ENCODE measurements at places on chromosomes 3 and 15.

GRCh38 chr3:101063401-101063800 is 70.2 kb upstream of the ABI3BP start:
- DNase-seq = no peak

- DNase-seq = peak; percentile 12
Measured at GRCh38 chr3:72259755-72260587, 475.0 kb upstream of the PROK2 start.

- DNase-seq = no peak
Measured at GRCh38 chr15:101243420-101243819, 8.4 kb downstream of the CHSY1 start.

GRCh38 chr3:163364717-163365116 is 1713.6 kb downstream of the SI start:
- no peak for DNase-seq

DNA sequence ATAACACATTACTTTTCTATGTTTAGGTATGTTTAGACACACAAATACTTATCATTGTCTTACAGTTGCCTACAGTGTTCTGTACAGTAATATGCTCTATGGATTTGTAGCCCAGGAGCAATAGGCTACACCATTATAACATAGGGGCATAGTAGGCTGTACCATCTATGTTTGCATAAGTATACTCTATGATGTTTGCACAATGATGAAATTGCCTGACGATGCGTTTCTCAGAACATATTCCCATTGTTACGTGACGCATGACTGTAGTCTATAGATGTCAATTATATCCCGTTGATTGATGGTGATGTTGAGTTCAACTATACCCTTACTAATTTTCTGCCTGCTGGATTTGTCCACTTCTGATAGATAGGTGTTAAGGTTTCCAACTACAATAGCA is 139.4 kb upstream of the PFN2 start:
- no peak for DNase-seq

- DNase-seq = no peak
Measured at GRCh38 chr3:126958638-126959085, 24.3 kb upstream of the PLXNA1 start.

- DNase-seq = no peak
Measured at GRCh38 chr3:104755791-104756190, 610.9 kb upstream of the ALCAM start.

DNA sequence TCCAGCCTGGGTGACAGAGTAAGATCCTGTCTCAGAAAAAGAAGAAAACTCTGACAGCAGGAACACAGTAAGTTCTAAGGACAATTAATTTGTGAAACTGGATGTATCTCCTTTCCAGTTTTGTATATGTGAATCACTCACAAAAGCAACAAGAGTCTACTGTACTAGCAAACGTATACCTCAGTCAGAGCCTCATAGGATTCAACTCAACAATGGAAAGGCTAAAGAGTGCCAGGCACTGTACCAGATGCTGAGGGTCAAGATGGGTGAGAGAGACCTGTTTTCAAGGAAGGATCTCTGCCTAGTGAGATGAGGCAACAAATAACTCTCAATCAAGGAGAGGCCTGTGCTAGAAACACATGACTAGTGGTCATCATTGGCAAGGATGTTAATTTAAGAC is 14.9 kb downstream of the TBL1XR1 start:
- no peak for DNase-seq

DNA sequence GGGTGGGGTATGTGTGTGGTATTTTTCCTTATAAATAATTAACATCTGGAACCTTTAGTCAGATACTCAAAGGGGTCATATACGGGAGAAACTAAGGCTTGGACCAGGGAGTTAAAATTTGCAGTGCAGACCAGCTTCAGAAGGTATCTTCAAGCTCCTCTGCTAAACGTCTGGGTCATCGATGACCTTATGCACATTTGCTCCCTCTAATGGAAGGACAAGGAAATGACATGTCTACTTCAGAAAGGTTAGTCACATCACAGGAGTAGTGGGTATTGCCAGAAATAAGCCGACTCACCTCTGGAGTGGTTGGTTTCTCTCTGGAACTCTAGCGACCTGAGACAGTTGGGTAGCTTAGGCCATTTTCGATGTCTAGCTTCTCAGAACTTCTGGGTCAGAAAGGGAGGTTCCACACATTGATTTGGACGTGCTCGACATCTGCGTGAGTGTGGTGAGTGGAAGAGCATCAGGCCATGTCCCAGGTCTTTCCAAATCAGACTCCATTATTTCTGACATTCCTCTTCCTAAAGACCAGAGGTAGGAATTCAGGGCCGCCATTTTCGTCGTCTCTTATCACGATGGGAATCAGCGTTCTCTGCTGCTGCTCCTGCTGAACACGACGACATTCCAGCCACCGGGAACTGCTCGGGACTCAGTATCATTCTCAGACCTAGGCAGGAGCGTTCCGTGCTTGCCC is 31.8 kb upstream of the RASA2 start:
- peak; percentile 36 for DNase-seq

DNA sequence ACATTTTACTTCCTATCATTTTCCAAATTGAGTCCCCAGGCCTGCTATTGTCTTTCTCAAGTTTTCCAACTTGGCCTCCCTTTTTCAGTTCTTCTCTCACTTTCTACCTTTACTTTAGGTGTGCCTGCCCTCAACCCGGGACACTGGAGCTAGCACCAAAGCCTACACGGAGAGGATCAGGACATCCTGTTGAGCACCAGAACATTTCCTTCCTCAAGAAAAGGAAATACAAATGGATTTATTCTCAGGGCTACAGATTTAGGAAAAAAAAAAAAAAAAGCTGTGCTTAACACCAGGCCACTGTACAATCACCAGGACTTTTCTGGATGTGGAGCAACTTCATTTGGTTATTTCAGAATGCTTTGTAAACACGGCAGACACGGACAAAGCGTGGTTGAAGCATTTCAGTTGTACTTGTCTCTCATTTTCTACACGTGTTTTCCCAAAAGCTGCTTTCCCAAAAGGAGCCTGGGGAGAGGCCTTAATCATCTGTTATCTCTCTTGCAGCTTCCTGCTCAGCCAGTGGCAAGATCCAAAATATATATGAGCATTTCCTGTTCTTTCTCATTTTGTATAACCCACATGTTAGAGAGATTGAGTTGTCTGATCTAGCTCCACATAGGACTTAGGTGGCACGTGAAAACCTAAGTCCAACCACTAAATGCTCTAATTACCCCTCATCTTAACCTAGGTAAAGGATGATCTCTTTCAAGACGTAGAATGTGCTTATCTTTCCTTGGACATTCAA is 15.5 kb upstream of the ATP1B3 start:
- DNase-seq = no peak

- no peak for DNase-seq
Measured at GRCh38 chr3:49841126-49841696, 15.2 kb downstream of the TRAIP start.

DNA sequence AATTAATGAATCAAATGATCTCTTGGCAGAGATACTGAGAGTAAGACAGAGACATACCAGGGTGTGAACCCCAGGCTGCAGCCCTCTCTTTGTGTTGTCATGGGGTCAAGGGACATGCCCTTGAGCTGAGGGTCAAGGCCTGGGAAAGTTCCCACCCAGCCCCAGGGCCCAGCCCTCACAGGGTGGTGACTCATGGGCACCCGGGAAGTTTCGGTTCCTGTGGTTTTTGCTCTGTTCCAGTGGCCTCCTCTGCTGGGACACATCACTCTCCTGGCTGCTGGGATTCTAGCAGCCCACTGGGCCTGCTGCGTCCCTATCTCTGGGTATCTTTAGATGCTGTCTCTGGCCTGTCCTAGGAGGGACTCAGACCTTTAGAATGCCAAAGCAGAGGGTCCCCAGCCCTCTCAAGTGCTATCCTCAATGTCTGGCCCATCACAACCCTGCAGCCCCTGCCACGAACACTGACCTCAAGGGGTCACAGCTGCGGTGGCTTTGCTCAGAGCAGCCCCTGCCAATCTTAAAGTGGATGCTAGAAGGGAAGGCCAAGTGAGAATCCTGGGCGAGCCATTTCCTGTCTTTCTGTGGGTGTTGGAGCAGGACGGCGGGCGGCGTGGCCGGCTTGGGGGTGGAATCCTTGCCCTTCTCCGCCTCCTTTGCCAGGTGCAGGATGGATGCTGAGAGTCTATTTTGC is 148.4 kb upstream of the TLE3 start:
- DNase-seq = no peak

- DNase-seq = no peak
Measured at GRCh38 chr15:40510201-40510600, 39.4 kb downstream of the CHST14 start.

- DNase-seq = no peak
Measured at GRCh38 chr3:7309641-7310102, 448.8 kb downstream of the GRM7 start.

GRCh38 chr3:151227266-151227806 is 24.3 kb upstream of the GPR171 start:
- DNase-seq = no peak

DNA sequence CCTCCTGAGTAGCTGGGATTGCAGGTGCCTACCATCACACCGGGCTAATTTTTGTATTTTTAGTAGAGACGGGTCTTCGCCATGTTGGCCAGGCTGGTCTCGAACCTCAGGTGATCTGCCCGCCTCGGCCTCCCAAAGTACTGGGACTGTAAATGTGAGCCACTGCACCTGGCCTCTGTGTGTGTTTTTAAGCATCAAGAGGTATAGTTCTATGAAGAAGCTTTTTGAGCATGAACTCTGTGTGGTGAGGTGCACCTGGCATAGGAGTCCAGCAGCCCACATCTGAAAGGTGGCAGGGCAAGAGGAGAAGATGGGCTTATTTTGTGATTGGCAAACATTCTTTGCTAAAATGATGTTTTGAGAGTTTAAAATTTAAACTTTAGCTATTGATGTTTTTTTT is 118.0 kb downstream of the DGKG start:
- DNase-seq = no peak

- no peak for DNase-seq
Measured at GRCh38 chr3:124882816-124883747, 4.1 kb downstream of the ITGB5 start.

DNA sequence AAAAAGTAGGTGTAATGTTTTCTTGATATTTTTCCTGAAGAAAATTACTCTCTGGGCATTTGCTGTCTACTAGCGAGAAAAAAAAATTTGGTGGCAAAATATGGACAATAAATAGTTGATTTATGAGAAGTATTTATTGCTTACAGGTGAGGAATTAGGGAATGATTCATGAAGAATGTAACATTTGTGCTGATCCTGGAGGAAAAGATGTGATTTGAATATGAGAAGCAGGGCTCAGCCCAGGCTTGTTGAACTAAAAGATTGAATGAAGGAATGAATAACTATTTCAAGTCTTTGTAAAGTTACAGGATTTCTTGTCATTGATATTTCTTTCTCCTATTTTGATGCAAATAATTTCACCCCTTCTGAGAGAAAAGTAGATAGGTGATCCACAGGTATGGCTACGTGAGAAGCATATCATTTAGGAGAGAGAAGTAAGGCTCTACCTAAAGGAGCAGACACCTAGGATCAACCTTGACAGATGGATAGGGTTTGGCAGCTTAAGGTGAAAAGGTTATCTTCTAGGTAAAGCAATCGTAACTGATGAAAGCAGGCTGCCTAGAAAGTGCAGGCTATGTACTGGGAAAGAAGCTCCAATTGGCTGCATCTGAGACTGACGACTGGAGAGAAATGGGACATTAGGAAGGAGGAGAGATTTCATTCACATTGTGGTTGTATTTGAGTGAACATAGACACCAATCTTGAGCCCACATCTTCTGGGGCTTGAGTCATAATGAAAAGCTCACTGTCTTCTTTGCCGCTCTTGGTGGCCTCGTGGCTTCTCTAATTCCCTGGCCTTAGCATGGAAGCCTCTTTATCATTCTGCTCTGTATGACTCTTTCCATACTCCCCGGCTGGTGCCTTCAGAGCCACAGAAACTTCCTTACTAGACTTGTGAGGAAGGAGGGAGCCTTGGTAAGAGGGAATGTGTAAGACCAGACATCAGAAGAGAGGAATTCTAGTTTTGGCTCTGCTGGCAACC is 106.5 kb downstream of the P3H2 start:
- no peak for DNase-seq

DNA sequence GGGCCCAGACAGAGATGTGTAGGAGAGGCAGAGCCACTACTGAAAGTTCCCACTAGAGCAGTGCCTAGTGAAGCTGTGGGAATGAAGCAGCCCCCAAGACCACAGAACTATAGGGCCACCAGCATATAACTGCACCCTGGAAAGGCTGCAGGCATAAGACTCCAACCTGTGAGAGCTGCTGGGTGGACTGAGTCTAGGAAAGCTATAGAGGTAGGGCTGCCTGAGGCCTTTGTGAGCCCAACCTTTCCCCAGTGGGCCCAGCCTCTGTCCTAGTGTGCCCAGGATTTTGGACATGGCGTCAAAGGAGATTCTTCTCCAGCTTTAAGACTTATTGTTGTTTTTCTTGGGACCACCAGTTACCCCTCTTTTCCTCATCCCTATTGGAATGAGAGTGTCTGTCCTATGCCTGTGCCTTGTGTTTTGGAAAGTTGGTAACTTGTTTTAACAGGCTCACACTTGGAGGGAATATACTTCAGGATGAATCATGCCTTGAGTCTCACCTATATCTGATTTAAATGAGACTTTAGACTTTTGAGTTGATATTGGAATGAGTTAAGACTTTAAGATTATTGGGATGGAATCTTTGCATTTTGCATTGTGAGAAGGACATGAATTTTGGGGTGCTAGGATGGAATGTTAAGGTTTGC is 28.1 kb downstream of the SLMAP start:
- no peak for DNase-seq

GRCh38 chr3:14288833-14289451 is 110.3 kb downstream of the LSM3 start:
- DNase-seq = no peak

DNA sequence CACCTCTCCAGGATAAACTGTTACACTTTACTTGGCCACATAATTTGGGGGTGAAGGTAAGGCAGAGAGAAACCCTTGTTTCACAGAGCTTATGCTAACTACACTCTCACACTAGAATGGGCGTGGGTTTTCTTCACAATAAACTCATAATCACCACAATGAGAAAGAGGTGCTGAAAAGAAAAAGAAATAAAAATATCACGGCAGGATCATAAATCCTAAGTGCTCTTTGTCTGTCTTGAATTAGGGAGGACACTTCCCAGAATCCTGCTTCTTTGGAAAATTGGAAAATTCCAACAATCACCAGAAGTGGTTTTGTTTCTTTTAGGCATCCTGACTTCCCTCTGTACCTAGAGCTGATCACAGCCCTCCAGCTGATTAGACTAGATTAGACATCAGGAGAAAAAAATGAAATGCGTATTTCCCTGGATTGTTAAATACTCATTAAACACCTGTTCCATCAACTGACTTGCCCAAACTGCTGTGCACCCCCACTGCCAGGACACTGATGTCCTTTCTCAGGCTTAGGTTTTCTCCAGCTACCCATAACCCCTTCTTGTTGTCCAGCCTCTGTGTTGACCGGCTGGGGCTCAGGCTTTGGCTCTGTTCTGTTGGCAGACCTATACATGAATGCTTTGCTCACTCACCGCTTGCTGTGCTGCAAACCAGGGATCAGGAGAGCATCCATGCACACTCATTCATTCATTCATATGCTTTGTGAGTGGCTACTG is 41.6 kb upstream of the ACKR4 start:
- no peak for DNase-seq

GRCh38 chr15:76642671-76643070 is 262.5 kb downstream of the SCAPER start:
- DNase-seq = no peak
